ENCODE measurements at places on chromosomes 6 and 20.

DNA sequence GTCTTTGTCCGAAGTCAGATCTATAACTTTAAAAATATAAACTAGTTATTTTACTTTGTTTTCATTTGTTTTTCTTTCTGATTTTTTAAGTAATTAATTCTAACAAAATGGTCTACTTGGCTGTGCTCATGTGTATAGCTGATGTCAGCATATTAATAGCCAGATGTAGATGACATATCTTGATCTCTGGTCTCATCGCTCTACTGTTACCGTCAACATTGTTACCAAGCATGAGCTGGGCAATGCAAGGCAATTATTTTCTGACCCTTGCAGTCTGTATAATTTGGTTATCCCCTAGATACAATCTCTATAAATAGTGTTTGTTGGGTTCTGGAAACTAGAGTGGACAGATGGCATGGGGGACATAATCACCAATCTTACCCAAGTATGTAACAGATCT is 151.6 kb upstream of the PTPRK start:
- no peak for DNase-seq

- peak; percentile 21 for DNase-seq
Observed at GRCh38 chr20:208942-209566, 18.0 kb upstream of the DEFB129 start.

GRCh38 chr6:153698637-153699036 is 340.4 kb upstream of the OPRM1 start:
- DNase-seq, result no peak

DNA sequence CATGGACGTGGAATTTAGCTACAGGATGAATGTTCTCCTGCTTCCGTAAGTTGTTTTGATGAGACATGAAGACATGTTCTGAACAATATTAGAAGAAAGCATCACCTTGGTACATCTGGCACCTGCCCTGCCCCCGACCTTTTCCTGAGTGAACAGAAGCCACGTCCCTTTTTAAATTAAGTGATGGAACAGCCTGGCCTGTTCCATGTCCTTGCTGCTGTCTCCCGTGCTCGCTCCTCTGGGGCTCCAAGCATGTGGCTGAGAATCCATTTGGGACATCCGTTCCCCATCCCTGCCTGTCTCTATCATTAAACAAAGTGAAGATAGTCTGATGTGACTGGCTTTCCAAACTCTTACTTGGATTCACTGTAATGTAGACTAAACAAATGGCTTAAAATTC is 36.4 kb downstream of the ERMARD start:
- no peak for DNase-seq

- peak; percentile 39 for DNase-seq
Observed at GRCh38 chr6:166626177-166627032, 646 bp downstream of the RPS6KA2 start.

GRCh38 chr6:131858765-131859415 is 51.1 kb downstream of the ENPP1 start:
- no peak for DNase-seq

DNA sequence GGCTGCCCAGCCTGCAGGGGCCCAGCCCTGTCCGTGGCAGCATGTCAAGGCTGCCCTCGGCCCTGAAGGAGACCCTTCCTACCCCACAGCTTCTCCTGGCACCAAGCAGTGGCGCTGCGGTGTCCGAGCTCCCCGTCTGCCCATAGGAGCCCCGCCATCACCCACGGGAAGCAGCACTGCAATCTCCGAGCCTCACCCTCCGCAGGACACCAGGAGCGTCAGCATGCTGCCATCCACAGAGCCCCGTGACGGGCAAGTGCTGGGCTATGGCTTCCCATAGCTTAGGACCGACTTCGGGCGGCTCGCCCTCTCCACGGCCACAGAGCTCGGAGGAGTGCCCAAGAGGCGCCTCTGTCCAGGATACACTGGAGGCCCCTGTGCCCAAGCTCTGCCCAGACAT is 25.1 kb downstream of the YTHDF1 start:
- DNase-seq, result no peak

DNA sequence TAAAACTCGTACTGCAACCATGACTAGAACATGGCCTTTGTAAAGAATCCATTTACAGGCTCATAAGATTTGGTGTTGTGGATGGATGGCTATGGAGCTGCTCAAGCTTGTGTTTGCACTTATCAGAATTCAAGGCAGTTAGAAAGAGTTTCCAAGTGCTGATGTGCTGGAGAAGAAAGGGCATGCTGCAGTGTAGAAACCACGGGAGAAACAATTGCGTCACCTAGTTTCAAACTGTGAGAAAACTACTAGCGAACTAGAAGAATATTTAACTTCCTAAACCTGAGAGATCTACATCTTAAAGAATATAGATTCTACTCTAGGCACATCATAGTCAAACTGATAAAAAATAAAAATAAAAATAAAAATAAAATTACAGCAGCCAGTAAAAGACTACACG is 116.2 kb downstream of the SGK1 start:
- no peak for DNase-seq

GRCh38 chr6:125802383-125802782 is 11.6 kb downstream of the NCOA7 start:
- DNase-seq, result no peak

GRCh38 chr6:5680095-5680494 is 326.6 kb downstream of the NRN1 start:
- DNase-seq, result no peak

Data from activated T-cell treated with anti-CD3 and anti-CD28 coated beads, Interleukin-2, amount 50 U/mL, for 48 hours (primary cell).